ENCODE measurements at places on chromosomes 2 and 18.
A peak's percentile ranks its signal among the peaks of the same experiment; 100 is the strongest.

- DNase-seq = no peak
Measured at GRCh38 chr2:50118905-50119702, 912.8 kb downstream of the NRXN1 start.

DNA sequence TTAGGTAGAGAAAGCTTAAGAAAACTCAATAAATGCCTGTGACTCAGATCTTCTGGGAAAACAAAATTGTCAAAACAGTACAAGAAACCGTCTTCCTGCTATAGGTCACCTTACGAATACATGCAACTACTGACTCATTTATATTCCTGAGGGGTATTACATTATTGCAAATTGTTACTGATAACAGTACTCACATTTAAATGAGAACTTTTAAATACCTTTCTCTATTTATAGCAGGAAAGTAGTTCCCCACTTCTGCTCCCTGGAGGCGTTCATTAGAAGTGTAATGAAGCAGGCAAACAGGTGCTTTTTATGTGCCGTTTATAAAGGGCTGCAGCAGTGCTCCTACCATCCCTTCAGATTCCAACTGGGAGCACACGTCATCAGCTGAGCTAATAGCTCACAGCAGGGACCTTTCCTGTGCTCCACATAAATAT lies 65.1 kb upstream of the RPRM start:
- DNase-seq = no peak

DNA sequence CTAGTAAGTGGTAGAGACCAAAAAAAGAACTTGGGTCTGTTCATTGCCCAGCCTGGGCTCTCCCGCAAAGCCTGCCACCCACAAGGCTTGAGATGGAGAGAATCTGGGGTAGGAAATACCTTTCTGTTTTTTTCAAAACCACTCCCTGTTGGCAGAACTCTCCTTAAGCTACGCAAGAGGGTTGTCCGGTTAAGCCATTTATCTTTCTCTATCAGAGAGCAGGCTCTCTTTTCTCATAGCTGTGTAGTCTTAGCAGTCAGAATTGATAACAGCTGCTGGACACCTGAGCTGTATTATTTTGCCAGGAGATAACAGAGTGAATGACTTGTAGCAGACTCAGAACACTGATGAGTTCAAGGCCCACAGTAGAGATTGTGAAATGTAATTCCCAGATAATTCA lies 1088.1 kb downstream of the TSN start:
- DNase-seq = no peak

DNA sequence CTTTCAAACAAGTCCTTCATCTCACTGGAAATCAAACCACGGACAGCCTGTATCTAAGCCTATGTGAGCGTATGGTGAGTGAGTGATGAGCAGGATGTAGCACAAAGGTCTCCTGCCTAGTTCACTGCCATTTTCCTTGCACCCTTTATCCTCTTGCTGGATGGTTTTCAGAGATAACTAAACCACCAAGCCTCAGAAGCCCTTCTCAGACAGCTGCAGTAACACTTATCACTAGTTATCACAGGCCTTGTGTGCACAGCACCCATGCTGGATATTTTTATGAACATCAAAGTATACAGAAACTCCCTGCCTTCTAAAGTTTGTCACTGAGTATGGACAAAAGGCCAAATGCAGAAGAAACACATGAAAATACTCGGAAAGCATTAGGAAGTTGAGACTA lies 69.5 kb downstream of the C1D start:
- no peak for DNase-seq

DNA sequence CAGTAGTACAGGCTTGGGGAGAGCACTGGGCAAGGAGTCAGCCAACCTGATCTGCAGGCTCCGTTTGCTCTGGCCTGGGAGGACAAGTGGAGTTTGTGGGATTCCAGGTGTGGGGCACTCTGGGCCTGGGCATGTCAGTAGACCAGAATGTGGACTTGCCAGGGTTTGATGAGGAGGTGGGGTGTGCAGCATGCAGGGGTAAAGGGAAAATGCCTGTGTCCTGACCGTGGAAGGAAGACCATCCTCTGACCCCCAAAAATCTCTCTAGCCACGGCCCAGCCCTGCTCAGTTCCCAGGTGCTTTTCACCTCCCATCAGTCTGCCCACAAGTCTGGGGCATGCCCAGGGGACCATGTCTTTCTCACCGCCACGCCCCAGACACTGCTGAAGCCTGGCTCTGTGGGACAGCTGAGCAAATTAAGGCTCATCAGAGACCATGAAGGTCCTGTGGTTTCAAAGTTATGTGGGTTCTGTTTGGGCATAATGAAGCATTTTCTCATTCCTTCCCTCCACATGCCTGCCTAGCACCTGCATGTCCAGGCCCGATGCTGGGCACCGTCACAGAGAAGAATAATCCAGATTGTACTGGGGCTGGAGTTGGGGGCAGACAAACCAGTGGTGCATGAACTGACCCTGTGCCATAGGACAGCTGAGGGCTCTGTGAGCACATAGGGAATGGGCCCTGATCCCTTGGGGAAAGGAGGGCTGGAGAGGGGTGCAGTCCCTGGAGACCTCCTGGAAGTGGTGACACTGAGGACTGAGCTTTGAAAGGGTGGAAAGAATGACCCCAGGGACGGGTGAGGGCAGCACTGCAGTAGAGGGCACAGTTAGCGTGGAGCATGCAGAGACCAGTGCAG lies 6.5 kb upstream of the KCNF1 start:
- no peak for DNase-seq

- no peak for DNase-seq
Measured at GRCh38 chr2:207867056-207867455, 97.3 kb upstream of the FZD5 start.

GRCh38 chr18:64037812-64038414 lies 68.0 kb downstream of the SERPINB8 start:
- no peak for DNase-seq

DNA sequence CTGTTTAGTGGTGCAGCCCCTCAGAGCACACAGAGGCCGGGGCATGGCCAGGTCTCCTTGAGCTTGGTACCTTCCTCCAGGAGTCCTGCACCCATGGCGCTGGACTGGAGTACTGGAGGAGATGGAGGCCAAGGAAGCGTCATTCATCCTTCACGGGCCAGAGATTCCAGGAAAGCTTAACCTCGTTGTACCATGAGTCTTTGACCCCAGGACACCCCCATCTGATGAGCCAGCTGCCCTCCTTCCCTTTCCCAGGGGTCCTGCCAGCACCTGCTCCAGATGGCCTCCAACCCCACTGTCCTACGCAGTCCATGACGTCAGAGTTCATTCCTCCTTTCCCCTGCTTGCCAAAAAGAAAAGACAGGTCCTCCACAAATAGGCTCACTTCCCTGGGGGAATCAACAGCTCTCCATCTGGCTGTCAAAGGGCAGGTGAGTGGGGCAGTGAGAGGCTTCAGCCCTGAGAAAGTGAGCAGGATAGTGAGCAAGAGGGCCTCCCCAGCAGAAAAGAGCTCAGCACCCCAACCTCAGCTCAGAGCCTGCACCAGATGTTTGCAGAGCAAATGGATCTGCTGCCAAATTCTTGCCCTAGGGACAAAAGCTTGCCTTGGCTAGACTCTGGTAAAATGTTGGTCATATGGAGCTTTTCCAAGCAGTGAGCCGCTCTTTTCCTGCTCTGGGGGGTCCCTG lies 4.5 kb upstream of the NPPC start:
- DNase-seq = no peak

DNA sequence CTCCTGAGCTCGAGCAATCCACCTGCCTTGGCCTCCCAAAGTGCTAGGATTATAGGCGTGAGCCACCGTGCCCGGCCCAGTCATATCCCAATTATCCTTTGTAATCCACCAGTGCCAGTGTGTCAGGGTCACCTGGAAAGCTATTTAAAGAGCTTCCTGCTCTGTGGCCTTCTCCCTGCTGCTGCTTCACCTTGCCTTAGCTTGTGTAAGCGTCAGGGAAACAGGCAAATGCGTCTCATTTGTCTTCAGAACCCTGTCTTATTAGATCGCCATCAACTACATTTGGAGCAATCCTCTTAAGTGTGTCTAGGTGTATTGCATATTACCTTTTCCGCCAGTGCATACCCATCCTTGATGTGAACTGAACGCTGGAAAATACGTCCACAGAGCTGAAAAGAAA lies 10.2 kb downstream of the KIF5C start:
- DNase-seq = no peak

DNA sequence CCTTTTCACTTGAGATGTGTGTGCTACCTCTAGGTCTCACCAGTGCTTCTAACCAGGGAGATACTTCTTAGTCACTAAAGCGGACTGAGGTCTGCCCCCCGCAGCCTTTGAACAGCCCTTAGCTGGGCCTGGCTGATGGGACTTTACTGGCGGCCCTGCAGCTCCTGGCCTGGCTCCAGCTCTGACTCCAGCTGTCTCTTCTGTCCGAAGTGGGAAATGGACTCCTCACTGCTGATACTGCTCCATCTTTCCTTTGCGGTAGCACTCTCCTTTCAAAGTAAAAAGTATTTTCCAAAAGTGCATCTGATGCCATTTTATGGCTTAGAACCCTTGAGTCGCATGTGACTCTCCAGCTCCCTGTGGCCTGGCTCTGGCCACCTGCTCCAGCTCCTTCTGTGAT lies 64.5 kb downstream of the ATP9B start:
- no peak for DNase-seq

- DNase-seq = no peak
Measured at GRCh38 chr2:241507430-241508239, 749 bp downstream of the STK25 start.

DNA sequence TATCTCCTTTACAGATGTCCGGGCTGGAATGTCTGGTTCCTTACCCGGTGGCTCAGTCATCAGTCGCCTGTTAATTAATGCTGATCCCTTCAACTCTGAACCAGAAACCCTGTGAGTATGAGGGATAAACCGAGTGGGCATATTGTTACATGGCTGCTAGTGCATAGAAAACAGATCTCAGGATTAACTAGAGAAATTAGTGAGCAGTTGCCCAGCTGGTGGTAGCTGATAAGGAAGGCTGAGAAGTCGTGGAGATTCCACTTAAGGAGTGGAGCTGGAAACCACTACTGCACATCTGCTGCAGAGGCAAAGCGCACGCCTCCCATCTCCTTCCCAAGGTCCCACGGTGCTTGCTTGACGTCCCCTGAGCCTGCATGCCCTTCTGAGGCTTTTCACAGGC lies 97.7 kb downstream of the DGKD start:
- DNase-seq = no peak

DNA sequence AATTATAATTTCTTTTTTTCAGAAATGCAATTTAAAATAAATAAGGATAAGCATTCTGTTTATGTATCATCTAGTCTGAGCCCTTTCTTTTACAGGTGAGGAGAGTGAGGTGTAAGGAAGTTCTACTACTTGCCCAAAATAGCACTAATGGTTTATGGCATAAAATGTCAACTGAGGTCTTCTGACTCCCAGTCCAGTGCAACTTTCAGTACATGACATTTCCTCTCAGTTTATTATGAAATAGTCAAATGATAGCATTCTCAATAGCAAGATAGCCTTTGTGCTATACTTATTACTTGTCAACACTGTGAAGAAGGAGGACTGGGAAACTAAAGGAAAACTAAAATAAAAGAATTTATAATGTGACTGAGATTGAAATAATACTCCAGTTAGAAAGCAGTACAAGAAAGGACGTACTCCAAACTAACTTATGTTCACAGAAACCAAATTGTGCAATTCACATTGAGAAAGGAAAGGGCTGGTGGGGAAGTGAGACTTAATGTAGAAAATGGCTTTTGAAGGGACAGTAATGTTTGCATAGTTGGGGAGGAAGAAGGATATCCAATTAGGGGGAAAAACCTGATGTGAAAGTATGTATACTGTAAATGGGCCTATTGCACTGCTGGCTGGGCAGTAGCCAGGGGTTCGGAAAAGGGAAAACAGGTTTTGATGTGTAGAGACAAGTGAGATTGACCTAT lies 166.7 kb upstream of the ZEB2 start:
- no peak for DNase-seq

GRCh38 chr2:217845301-217845700 lies 157.5 kb downstream of the TNS1 start:
- DNase-seq = no peak

GRCh38 chr2:231886071-231886681 lies 40.0 kb downstream of the NPPC start:
- no peak for DNase-seq

DNA sequence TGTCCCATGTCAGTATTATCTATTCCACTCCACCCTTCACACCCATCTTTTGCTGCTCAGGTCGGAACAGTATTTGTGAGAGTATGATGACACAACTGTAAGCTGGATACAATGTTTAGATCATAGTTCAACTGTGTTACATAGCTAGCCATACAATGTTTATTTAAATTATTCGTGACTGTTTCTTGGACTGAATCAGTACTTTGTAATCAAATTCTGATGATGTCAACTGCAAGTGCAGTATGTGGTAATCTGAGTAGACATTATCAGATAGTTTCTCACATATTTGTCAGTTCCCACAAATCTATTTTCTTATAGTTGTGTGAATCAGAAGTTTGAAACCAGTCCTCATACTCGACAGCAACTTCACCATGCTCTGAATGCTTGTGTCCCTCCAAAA lies 177.6 kb downstream of the ZNF407 start:
- peak; percentile 57 for DNase-seq

DNA sequence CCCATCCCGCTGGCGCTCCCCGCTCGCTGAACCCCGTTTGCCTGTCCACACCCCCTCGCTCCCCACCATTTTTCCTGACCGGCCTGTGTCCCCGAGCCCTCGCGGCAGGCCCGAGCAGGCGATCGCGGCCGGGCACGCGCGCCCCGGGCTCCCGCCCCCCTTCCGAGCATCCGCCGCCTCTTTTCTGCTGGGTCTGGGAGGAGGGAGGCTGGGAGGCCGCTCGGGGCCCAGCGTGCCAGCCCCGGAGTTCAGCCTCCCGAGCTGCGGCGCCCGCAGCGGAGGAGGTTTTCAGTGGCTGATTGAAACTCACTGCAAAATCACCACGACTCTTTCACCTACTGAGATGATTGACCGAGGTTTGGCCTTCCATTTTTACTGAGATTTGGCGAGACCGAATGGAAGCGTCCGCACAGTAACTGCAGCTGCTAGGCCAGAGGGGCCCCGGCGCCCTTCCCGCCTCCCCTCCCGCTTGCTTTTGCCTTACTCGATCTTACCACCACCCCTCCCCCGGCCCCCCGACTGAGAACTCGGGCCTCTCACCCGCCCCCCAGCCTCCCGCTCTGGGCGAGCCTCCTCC lies 4.8 kb downstream of the SOX11 start:
- no peak for DNase-seq

- peak; percentile 13 for DNase-seq
Measured at GRCh38 chr2:19932928-19933327, 31.1 kb upstream of the TTC32 start.

- DNase-seq = no peak
Measured at GRCh38 chr18:2714140-2714539, 58.6 kb downstream of the SMCHD1 start.

DNA sequence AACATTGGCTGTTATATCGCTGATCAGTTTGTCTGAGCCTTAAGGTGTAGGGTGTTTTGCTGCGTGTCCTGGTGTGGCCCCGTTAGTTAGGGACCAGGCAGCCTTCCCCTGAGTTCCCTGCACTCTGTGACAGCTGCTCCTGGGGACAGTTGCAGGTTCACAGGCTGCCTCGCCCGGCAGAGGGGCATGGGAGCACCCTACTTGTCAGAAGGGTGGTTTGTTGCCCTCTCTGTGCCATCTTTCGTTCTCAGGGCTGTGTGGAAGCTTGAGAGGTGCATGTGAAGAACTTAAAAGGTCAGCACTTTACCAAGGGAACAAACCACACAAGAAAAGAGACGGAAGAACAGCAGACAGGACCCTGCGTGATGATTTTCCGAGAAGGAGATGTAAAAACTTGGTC lies 159.6 kb downstream of the LDLRAD4 start:
- no peak for DNase-seq

GRCh38 chr18:43757273-43757672 lies 480.0 kb upstream of the SYT4 start:
- DNase-seq = no peak
